ENCODE measurements at places on chromosomes 7 and 10. TPM values are rescaled to one million over a fixed set of nuclear protein-coding genes. Genes with fewer than 3 reads are reported as not detected.

UNC5B gene
- total RNA-seq, result 1.7 TPM

DNA sequence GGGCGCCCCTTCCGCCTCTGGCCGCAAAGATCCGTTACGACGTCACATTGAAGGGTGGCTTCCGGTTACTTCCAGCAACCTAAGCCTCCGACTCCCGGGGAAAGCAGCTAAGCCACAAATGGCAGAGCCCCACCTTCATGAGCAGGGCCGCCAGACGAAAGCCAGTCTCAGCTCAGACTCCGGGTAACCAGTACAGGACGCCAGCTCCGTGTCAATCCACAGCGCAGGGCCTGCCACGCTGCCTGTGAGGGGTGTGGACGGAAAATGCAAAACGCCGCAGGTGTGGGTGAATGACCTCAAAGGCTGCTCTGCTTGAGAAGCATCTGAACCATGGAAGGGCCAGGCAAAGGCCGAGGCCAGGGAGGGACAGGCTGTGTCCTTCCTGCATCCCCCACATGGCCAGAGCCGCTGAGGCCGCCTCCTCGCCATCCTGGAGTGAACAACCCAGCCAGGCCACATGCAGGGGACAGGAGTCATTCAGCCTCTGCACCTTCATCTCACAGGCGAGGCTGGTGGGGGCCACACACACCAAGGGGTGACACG lies 53.5 kb upstream of the PPP2R2D start:
- no peak for DNase-seq

GRCh38 chr10:77409697-77410471 lies 227.7 kb downstream of the KCNMA1 start:
- no peak for DNase-seq

GRCh38 chr7:47866120-47866519 lies 82.1 kb downstream of the PKD1L1 start:
- DNase-seq, result no peak

GRCh38 chr7:24325708-24326107 lies 41.7 kb downstream of the NPY start:
- DNase-seq, result no peak

CHRM2 gene
- total RNA-seq, result not detected

DNA sequence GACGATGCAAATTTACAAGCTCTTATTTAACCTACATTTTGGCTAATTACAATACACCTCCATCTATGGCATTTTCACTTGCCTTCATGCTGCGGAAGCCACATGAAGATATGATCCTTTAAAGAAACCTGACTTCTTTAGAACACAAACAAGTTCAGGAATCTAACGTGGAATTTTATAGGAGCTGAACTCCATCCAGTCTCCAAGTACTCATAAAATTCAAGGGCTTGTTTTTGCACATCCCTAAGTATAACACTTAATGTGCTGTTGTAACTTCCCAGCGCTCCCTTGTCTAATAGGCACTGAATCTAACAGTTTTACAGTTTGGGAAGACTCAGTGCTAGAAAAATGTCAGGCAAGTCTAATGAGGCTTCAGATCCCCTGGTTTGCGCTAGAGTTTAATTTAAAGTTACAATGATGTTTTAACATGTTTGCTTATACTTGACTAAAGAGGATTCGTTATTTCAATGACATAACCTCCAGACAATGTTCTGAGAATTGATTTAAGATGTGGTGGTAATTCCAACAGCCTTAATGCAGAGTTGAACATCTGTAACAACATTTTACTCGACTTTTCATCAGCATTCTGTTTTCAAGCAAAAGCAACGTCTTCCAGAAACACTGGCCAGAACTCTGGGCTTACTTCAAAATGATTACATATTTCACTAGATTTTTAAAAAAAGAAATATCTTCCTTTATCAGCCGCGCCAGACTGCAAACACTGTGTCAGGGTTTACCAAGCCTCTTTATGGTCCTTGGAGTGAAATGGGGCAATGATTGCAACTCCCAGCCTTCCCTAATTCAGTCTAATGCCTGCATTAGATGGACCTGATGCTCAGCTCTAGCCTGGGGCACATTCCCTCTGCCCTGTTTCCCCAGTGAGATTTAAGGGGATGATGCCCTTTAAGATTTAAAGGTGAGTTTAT lies 664.3 kb downstream of the KCNMA1 start:
- DNase-seq, result no peak

POR gene
- 77.2 TPM for total RNA-seq

GRCh38 chr7:127514499-127514898 lies 70.9 kb downstream of the GCC1 start:
- DNase-seq, result peak; percentile 33

DNA sequence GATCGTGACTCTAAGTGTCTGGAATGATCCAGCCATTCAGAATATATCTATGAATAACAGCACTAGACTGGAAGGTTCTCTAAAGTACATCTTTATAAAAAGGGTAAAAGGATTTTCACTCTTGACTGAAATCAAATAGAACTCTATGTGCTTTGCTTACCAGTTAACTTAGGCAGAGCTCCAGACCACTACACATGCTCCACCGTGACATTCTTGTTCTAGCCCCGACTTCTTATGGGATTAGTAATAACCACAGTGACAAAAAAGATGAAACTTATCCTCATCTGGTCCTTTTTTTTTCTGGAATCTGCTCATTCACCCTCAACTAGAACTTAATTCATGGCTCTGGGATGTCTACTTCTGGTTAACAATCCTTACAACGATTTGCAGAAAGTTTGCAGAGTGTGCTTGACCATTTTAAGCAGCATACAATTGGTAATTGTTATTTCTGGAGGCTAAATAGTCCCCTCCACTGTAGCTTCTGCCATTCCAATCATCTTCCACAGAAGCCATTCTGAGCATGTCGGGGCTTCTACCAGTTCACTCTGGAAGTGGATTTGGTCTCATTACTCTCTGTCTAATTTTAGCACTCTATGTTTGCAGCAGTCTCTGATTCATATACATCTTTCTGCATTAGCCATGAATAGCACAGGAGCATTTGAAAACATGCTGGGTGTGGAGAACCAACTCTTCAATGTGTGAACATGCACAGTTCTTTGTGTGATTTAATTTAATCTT lies 163.7 kb upstream of the CDC14C start:
- DNase-seq, result no peak

GRCh38 chr10:78432583-78432982 lies 398.9 kb downstream of the RPS24 start:
- no peak for DNase-seq

DNA sequence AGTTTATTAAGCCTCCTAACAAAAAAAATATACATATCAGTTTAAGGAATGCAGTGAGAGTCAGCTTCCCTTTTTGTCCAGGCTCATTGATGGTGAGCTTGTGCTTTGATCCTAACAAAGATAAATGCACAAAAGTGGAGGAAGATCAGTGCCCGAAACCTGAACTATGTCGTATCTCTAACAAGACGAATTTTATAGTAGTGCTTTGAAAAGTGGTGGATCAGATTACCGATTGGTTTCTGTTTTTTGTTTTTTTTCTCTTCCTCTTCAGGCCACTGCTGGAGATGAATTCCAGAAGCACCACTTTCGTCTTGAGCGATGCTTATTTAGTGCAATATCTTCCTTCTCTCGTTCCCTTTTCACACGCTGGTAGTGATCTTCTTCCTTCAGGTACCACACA lies 72.8 kb downstream of the RHOBTB1 start:
- DNase-seq, result no peak

- DNase-seq, result no peak
These were observed 102.5 kb downstream of the XPNPEP1 start for GRCh38 chr10:109820620-109821405.

DNA sequence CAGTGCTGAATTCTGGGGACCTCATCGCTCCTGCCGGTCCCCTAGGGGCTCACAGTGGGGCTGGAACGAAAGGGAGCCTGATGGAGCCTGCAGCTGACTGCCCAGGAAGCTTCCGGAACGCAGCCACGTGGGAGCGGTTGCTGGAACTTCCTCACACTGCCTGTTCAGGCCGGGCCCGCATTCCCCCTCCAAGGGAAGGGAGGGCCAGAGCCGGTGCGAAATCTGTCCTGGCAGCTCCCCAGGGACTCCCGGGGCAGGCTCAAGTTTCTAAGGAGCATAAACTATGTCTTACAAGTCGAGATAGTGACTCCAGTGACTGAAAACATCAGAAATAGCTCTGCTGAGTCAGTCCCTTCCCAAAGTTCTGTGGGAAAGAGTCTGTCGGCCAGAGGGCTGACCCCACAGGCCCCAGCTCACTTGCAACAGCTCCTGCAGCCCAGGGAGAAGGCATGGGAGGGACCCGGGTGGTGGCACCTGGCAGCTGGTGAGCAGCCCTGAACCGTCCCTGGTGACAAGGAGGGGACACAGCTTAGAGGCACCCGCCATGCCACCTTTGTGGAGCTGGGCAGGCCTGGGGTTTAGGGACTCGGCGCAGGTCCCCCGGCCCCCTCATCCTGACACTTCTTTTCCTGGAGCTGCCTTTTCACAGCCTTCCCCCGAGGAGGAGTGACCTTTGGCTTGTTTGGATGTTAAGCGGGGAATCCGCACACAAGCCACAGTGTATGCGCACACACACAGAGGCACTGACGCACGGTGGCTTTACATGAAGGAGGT lies 47.6 kb downstream of the PDGFA start:
- DNase-seq, result peak; percentile 56

DNA sequence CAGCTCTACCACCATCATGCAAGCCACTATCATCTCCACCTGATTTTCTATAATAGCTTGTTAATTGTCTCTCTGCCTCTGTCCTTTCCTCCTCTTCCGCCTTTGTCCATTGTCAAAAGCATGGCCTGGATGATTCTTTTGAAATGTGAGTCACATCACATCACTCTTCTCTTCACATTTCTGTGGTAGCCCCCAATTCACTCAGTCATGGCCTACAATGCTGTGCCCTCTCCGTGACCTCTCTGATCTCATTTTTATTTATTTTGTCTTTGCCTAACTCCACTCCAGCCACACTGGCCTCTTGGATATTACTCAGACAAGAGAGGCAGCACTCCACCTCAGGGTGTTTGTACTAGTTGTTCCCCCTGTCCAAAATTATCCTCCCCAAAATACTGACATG lies 4.9 kb upstream of the ABCB4 start:
- peak; percentile 63 for DNase-seq

DNA sequence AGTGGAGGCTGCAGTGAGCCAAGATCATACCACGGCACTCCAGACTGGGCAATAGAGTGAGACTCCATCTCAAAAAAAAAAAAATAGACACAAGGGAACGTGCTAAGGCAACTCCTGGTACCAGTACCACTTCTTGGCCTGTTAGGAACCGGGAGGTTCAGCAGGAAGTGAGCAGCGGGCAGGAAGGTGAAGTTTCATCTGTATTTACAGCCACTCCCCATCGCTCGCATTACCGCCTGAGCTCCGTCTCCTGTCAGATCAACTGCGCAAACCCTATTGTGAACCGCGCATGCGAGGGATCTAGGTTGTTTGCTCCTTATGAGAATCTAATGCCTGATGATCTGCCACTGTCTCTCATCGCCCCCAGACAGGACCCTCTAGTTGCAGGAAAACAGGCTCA lies 69.9 kb upstream of the FOXK1 start:
- DNase-seq, result no peak

DNA sequence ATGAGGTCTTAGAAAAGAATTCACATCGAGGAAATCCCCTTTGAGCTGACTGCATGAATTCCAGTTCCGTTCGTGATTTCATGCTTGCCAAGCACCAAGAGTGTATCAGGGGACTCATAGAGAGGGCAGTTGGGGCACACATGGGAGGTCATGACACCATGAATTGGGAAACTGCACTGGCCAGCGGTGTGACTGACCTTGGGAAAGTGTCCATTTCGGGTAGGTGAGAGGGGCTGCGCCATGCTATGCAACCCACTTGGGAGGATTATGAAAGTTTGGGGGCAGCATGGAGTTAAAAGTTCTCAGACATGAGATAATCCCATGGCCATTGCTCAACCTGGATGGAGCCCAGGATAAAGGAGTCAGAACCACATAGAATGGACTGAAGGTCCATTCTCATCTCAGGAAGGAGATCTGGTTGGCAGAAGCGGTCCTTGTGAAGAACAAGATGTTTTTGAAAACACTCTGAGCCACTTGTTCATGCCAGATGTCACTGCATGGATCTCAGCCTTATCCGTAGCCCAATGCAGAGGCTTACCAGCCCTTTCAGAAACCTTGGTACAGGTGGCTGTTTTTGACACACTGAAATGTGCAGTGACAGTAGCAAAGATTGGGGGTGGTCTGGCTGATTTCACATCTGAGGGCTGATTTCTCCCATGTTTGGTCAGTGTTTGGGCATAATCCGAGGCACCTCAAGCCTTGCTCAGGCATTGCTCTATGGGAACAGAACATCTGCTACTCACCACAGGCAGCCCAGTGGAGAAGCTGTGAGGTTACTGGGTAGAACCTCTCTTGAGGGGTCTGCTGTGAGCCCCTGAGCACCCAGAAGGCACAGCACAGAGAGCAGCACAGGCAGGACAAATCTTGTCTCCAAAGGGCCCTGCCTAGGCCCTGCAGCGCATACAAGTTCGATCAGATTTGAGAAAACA lies 252.3 kb downstream of the CXCL12 start:
- no peak for DNase-seq

DNA sequence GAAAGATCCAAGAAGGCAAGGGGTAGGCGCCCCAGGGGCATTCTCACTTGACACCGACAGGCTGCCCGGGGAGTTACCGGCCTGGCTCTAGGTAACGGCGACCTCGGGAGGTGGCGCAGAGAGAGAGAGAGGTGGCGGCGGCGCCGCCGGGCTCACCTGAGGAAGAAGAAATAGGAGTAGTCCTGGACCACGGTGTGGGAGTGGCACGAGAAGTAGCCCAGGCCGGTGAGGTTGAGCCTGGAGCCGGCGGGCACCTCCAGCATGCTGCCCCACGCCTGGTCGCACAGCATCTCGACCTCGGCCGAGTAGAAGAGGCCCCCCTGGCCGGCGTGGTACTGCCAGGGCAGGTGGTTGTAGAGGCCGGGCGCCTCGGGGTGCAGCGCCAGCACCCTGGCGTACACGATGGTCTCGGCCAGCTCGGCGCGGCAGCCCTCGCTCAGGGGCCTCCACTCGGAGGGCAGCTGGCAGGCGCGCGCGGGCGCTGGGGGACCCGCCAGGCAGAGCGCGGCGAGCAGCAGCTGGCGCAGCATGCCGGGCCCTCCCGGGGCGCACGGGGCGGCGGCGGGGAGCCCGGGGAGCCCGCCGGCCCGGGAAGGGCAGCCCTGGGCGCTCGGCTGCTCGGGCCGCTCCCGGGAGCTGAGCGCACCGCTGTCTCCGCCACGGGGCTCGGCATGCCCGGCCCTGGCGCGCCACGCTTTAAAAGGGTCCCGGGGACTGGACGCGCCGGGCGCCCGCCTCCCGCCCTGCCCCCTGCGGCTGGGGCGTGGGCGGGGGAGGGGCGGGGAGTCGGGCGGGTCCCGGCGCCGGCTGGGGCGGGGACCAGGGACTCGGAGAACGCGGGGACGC lies at the start of gene CCDC3:
TSS of gene CCDC3 (minus strand) at position 673 of the 846 bp plus-strand sequence. CDS start at position 530, 143 bp downstream.
- DNase-seq, result no peak

Data from HT1080 (cell line).